NCI-H2081 (cell line): ENCODE measurements at places on chromosomes 16 and 17.

DNA sequence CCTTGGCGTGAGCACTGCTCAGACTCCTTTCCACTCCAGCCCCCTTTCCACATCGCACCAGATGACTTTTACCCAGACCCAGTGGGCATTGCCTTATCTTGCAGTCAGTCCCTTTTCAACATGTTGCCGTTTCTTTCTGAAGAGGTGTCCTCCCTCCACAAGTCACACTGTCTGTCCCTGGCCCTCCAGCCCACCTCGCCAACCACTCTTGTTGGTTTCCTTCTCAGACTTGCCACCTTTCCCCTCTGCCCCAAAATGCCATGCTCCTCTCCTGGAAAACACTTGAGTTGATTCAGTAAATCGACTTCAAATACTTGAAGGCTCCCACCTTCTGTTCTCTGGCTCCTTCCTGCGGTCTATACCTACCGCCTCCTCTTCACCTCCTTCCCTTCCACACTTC is 7.5 kb upstream of the ADAM11 start:
- DNase-seq, result no peak

GRCh38 chr17:19725486-19725885 is 9.1 kb upstream of the SLC47A2 start:
- DNase-seq, result no peak

- DNase-seq, result no peak
These were observed 40.1 kb downstream of the YPEL2 start for GRCh38 chr17:59371416-59372100.

GRCh38 chr17:73495641-73496040 is 148.6 kb downstream of the SDK2 start:
- no peak for DNase-seq

DNA sequence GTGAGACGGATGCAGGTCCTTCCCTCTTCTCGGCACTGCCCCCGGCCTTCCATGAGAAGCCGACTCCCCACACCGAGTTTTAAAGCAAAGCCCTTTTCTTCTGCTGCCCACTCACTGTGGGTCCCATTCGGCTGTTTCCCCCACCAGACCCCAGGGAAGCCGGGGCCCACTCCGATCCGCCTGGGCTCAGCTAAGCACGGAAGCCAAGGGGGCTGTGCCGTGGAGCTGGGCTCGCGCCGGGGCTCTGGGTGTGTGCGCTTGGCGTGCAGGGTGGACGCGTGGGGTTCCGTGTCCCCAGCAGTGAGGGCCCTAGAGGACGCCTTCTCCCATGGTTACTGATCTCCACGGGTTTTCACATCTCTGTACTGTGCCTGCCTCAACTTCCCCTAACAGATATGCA is 68.5 kb downstream of the KLHDC4 start:
- no peak for DNase-seq

- no peak for DNase-seq
These were observed 14.5 kb upstream of the RNF222 start for GRCh38 chr17:8412089-8412488.
